ENCODE measurements at places on chromosomes 1 and 21.
A peak's percentile ranks its signal among the peaks of the same experiment; 100 is the strongest.

DNA sequence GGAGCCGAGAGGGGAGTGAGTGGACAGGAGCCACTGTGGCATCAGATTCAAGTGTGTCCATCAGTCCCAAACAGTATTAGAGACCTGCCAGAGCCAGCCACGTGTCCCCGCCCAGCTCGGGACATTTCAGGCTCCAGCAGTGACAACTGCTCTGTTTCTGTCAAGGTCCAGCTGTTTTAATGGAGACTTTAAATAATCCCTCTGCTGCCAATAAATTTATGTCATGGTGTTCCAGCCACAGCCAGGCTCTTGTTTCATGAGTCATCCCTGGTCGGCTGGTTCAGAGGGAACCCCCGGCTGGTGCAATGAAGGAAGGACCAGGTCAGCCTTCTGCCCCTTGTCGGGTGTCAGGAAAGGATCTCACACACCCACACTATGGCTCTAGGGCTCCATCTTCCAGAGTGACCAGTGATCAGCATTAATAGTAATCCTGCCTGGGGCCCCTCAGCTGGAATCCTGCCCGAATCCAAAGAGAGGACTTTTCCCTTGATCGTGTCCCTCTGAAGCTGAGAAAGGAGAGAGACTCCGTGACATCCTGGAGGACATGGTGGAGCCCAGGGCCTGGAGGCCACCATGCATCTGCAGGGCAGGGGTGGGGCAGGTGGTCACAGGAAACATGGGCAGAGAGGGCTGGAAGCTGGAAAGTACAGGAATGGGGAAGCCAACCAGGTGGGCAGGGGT, 197.3 kb downstream of the MATN1 start:
- no peak for DNase-seq

DNA sequence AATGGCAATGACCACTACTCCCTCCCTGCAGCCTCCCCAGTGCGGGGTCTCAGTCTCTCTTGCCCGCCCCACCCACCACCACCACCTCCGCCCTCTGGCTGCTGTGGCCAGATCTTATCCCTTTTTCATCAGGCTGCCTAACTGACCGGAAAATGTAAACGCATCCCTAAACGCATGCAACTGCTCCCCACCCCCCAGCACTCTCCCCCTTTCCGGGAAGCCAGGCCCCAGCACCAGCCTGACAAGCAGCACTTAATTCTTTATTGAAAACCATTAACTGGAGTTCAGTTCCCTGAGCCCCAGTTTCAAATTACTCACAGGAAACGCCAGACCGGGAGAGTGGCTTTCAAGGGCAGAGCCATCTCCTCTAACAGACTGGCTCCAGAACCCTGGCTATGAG, 147.7 kb downstream of the DMRTA2 start:
- no peak for DNase-seq

DNA sequence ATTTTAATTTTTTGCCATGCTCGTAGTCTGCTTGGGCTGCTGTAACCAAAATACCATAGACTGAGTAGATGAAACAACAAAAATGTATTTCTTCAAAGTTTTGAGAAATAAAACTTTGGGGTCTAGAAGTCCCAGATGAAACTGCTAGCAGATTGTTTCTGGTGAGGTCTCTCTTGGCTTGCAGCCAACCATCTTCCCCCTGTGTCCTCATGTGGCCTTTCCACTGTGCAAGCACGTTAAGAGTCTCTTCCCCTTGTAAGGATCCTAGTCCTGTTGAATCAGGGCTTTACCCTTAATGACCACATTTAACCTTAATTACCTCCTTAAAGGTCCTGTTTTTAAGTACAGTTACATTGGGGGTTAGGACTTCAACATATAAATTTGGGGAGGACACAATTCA, 86.6 kb downstream of the PTBP2 start:
- DNase-seq = peak; percentile 14

- DNase-seq = no peak
Measured at GRCh38 chr21:28454564-28455252, 538.0 kb downstream of the LTN1 start.

DNA sequence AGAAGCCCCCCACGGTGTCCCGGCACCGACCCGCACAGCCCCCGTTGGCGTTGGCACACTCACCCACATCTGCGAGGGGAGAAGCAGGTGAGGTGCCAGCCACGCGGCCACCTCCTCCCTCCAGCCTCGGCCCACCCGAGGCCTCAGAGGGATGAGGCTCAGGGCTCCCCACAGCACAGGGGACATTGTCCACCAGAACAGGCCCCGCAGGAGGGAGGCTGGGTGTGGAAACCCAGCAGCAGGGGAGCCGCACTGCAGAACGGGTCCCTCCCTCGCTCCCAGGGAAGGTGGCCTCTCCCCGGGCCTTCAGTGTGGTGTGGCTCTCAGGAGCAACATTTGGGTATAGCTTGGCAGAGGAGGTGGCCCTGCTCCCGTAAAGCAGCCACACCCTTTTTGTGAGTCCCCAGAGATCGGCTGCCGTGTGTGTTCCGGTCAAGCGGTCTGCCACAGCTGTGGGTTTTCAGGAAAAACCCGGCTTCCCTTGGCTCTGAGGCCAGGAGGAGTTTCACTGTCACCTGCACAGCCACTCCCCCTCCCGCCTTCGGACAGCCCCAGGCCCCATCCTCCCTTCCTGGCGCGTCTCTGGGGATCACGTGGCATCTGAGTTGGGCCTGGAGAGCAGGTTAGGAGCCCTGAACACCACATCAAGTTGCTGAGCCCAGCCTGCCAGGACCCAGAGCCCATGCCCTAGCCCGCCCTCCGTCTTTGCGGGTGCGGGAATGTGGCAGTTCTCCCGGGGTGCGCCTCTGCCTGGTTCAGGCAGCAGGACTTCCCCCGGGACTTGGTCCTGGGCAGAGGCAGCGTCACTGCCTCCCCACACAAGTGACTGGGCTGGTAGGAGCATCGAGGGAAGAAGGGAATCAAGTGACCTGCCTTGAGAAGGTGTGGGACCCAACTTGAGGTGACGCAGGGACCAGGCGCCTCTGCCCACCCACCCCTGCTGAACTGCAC, 64.0 kb downstream of the MEGF6 start:
- no peak for DNase-seq

GRCh38 chr1:99725996-99726395, 40.4 kb downstream of the FRRS1 start:
- DNase-seq = peak; percentile 58

- DNase-seq = no peak
Measured at GRCh38 chr1:3215198-3216014, 146.4 kb downstream of the PRDM16 start.

GRCh38 chr1:39115271-39116110, 89.0 kb upstream of the MACF1 start:
- no peak for DNase-seq

GRCh38 chr1:186829686-186830587, 1.2 kb downstream of the PLA2G4A start:
- DNase-seq = no peak

DNA sequence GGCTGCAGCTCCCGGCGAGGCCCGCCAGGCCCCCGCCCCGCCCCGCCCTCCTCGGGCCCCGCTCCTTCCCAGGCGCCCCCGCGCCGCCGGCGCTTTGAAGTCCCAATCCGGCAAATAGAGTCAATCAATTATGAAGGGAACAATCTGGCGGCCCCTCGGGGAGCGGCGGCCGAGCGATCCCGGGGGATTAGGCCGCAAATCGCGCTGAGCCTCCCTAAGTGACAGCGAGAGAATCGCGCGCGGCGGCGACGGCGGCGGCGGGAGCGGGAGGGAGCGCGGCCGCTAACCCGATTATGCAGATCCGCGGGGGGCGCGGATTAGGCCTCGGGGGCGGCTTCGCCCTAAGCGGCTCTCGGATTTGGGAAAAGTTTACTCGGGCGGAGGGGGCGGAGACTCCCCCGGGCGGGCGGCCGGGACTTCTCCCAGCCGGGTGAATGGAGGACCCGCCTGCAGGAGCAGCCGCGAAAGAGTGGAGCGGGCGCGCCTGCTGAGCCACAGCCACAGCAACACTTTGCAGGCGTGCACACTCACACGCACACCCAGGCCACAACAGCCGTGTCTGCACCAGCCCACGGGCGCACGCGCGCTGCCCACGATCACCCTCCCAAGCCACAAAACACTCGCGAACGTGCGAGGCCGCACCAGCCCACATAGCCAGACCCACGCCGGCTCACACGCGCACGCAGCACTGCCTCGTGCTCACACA, 23.0 kb upstream of the DMBX1 start:
- DNase-seq = no peak

GRCh38 chr1:63662056-63662836, 69.0 kb downstream of the PGM1 start:
- DNase-seq = no peak

DNA sequence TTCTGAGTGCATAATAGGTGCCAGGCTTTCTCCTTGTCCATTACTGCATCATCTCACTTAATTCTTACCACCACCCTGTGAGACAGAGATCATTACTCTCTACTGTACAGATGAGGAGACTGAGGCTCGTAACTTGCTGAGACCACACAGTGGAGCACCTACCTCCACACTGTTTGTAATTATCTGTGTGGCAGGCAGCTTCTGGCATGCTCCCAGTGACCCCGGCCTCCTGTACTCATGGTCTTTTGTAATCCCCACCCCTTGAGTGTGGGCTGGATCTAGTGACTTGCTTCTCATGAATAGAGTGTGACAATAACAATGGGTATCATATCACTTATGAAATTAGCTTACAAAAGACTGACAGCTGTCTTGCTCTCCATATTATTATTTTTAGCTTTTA, 407.3 kb downstream of the MATN1 start:
- DNase-seq = no peak

- no peak for DNase-seq
Measured at GRCh38 chr1:55943012-55943411, 636.4 kb downstream of the PLPP3 start.

DNA sequence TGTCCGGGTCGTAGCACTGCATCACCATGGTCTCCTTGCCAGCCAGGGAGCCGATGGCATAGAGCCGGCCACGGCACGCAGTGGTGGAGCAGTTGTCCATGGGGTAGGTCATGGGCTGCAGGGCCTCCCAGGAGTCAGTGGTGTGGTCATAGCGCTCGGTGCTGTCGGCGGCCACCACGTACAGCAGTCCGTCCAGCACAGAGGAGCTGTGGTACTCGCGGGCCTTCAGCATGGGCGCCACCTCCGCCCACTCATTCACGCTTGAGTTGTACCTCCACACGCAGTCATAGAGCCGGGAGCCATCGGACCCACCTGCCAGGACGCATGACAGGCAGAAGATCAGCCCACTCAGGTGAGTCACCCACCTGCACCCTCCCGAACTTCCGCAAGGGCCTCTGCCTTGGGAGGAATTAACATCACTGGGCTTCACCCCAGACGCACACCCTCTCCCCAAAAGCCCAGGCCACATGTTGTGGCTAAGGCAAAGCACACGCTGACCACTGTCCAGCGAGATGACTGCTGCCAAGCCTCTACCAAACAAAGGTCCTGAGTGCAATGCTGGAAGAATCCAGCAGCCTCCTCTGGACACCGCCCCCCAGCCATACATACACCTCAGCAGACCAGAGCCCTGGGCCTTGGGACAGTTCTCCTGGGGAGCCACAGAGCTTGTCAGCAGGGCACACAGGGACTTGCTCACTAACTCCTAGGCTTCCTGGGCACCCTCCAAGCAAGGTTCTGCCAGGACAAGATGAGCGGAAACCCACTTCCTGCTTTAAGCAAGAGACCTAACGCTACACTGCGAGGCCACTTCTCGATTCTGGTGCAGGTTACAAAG, 3.3 kb downstream of the KLHL21 start:
- peak; percentile 78 for DNase-seq

DNA sequence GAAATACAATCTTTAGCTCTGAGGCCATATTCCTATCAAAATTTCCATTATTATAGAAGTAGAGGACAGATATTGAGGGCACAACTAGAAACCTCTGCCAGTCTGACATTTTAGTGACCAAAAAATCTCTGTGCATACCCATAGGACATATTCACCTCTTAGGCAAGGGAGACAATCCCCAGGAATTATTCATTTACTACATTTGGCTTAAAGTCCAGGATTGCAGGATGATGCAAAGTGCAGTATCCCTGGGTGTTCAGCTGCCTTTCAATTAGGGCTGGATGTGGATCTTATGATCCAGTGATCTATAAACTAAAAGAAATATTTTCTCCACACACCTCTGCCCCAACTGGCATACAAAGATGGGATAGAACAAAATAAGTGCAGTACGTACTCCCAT, 50.9 kb downstream of the PTGS2 start:
- DNase-seq = no peak

- DNase-seq = no peak
Measured at GRCh38 chr1:37133276-37134145, 99.2 kb upstream of the GRIK3 start.

DNA sequence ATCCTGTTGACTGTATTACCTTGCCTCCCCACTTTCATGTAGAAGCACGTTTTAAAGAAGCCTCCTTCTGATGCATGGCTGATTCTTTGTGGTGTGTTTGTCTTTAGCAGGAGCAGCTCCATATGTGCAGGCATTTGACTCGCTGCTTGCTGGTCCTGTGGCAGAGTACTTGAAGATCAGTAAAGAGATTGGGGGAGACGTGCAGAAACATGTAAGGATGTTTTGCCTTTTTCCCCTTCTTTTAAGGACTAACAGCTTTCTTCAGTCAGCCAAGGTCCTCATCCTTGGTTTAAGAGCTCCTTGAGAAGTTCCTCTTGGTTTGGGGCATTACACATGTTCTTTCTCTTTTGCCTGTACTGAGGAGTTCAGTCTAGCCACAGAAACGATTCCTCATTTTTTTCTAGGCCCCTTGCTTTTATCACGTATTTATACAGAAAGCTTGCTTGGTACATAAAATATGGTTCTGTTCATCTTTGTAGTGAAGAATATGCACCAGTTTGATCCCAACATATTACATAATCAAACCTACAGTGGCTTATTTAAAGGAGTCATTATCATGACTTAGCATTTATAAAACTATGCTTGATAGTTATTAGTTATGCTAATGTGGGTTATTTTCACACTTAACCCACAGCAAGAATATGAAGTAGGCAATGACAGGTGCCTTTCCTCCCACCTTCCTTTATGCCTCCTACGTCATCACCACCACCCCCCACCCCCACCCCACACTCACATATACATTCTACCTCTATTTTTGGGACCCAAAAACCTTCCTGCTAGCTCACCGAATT, 19.6 kb downstream of the CAP1 start:
- peak; percentile 58 for DNase-seq

GRCh38 chr1:171868217-171868803, 27.0 kb downstream of the DNM3 start:
- DNase-seq = no peak

- DNase-seq = no peak
Measured at GRCh38 chr1:156136970-156137483, 16.4 kb upstream of the SEMA4A start.

- DNase-seq = peak; percentile 25
Measured at GRCh38 chr1:15975358-15975804, 520 bp downstream of the ZBTB17 start.

GRCh38 chr1:94081566-94082344, 39.2 kb downstream of the ABCA4 start:
- DNase-seq = no peak

GRCh38 chr1:44512313-44512885, 107.3 kb downstream of the RNF220 start:
- no peak for DNase-seq

GRCh38 chr1:86227026-86227425, 70.5 kb upstream of the COL24A1 start:
- DNase-seq = no peak

GRCh38 chr1:117225931-117226330, 15.2 kb upstream of the VTCN1 start:
- no peak for DNase-seq

Measured in MV-4-11 (cell line).